ENCODE measurements at places on chromosomes 1 and 21.

- no peak for DNase-seq
Observed at GRCh38 chr1:175133673-175134435, 58.7 kb downstream of the KIAA0040 start.

DNA sequence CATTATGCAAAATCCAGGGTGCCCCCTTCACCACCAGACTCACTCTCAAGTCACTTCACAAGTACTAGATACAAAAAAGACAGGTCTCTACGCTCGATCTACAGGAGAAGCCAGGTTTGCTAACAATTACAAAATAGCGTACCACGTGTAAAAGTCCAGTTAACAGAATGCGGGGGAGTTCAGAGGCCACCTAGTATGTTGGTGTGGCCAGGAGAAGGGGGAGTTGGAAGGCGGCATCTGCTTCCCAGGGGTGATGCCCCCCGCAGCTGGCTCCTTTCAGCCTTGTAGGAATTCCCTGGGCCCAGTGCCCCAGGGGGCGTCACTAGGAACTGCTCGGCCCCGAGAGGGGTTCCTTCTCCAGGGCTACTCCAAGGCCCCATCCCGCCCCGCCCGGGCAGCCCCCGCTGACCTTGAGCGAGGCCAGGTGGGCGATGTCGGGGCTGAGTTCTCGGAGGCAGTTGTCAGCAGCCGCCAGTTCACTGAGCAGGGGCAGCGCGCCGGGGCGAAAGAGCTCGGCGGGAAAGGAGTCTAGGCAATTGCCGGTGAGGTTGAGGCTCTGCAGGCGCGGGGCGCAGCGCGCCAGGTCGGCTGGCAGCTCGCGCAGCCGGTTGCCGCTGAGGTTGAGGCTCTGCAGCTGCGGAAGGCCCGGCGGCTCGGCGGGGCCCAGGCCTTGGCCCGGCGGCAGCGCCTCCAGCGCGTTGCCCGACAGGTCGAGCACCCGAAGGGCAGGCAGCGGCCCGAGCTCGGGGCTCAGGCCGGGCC, 664 bp downstream of the LRRC47 start:
- DNase-seq = peak; percentile 55

- DNase-seq = peak; percentile 29
Observed at GRCh38 chr21:36512971-36513370, 33.0 kb upstream of the CLDN14 start.

DNA sequence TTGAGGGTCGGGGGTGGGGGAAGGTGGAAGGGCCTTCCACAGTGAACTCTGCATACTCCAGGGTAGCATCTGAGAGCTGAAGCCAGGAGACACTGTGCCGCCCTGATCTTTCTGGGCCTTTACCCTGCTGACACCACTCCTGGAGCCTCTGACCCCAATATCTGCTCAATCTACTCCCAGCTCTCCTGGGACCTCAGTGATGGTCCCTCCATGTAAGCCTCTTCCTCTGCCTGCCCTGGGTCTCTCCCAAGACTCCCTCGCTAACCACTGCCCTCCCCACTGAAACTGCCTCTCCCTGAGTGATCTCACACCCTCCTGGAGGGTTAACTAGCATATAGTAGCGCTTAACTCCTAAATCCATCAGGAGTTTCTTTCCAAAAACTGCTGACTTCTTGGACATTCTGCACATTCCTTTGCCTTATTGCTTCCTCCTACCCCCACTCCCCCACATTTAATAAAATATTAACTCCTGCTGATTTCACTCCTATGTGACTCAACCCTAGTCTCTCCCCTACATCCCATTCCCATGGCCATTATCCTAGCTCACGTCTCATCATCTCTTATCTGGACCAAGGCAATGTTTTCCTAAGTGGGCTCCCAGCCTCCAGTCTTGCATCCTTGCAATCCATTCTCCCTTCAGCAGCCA, 145.6 kb downstream of the HMGB4 start:
- DNase-seq = no peak

- no peak for DNase-seq
Observed at GRCh38 chr21:32216293-32216692, 62.6 kb downstream of the MIS18A start.

GRCh38 chr1:156706657-156707416, 1.5 kb upstream of the CRABP2 start:
- peak; percentile 60 for DNase-seq

DNA sequence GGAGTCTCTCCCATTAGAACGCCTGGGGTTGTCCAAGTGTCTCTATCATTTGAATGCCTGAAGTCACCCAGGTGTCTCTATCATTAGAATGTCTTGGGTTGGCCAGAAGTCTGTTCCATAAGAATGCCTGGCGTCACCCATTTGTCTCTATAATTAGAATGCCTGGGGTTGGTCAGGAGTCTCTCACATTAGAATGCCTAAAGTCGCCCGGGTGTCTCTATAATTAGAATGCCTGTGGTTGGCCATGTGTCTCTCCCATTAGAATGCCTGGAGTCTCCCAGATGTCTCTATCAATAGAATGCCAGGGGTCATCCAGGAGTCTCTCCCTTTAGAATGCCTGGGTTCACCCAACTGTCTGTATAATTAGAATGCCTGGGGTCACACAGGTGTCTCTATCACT, 54.5 kb downstream of the RNF187 start:
- DNase-seq = no peak

DNA sequence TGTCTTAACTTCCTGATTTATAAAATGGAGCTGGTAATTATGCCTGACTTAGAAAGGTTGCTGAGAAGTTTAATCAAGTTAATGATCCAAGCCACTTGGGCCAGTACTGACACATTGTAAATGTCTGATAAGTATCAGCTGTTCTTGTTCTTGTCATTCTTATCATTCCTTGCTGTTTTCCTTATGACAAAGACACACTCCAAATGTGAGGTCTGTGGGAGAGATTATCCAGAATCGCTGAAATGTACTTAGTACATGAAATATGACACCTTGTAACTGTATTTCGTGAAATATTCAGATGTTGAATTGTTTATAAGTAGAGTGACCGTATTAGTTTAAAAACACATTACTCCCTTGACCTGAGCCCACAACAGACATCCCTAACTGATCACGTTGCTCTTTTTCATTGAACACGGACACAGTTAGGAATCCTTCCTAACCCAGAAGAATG, 6.1 kb downstream of the AADACL4 start:
- DNase-seq = no peak

- no peak for DNase-seq
Observed at GRCh38 chr1:22250724-22251123, 107.8 kb upstream of the WNT4 start.

GRCh38 chr1:183970516-183971300, 66.8 kb downstream of the COLGALT2 start:
- no peak for DNase-seq

DNA sequence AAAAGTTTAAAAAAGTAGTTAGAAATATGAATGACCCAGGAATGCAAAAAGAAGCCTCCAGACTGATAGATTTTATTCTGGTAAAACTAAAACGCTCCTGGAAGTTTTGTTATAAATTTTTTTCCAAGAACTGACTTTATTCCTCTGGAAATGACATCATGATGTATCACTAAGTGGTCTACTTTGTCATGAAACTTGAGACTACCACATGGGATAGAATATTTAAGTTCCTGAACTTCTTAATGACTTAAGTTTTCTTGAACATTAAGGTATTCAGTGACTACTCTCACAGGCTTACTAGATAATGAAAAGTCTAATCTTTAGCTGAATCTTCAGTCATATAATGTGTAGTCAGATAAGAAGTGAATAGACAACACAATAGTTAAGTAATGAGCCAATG, 842.2 kb downstream of the USP25 start:
- DNase-seq = no peak

DNA sequence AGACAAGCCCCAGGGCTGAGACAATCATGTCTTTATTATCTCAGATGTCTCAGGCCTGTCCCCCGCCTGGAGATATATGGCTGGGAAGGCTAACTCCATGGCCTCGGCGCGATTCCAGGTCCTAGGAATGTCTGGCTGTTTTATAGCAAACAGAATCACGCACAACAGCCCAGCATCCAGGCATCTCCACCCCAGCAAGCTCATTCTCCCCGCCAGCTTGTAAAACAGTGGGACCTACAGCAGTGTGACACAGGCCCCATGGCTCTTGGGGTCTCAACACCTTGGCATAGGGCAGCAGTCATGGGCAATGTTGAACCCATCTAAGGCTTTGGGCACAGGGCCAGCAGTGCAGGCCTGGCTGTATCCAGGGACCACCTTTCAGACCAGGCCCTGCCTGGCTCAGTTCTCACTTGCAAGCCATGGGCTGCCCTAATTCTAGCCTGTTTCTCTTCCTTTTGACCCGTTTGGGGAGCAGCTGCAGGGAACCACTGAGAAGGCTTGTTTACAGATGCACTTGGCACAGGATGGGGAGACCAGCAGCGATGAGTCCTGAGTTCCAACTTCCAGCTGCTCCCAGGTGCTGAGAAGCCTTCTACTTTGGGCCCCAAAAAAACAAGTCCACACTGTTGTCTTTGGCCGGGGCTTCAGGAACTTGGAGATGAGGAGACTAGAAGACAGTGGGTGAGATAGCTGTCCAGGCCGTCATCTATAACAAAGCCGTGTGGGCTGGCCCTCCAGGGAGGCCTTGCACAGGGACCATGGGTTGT, 34.4 kb downstream of the WNT4 start:
- DNase-seq = no peak

GRCh38 chr1:35882586-35882944, 444 bp upstream of the AGO1 start:
- DNase-seq = no peak

DNA sequence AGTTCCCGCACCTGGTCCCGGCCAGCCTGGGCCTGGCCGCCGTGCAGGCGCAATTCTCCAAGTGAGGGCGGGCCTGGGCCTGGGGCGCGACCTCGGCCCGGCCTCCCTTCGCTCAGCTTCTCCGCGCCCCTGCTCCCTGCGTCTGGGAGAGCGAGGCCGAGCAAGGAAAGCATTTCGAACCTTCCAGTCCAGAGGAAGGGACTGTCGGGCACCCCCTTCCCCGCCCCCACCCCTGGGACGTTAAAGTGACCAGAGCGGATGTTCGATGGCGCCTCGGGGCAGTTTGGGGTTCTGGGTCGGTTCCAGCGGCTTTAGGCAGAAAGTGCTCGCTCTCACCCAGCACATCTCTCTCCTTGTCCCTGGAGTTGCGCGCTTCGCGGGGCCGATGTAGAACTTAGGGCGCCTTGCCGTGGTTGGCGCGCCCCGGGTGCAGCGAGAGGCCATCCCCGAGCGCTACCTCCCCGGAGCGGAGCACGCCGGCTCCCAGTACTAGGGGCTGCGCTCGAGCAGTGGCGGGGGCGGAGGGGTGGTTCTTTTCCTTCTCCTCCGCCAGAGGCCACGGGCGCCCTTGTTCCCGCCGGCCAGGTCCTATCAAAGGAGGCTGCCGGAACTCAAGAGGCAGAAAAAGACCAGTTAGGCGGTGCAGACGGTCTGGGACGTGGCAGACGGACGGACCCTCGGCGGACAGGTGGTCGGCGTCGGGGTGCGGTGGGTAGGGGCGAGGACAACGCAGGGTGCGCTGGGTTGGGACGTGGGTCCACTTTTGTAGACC, 1.2 kb downstream of the OLIG1 start:
- DNase-seq = no peak

- DNase-seq = no peak
Observed at GRCh38 chr1:183773482-183774274, 31.2 kb upstream of the RGL1 start.

GRCh38 chr1:27821761-27822315, 8.7 kb upstream of the PPP1R8 start:
- DNase-seq = no peak

DNA sequence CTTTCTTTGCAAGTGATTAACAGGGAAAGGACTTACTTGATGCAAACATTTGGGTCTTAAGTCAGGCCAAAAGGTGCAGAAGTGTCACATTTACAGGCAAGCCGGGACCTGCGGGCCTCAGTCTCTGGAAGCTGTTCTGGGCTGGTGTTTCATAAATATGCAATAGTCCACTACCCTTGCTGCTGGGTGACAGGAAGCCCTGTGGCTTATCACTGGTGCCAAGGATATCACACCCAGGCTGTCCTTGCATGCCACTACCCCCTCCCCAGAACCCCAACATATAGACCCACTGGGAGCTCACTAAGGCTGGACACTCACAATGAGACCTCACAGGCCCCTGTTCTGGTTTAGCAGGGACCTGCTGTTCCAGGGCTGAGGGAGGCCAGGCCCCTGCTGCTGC, 3.4 kb upstream of the LEFTY2 start:
- no peak for DNase-seq

GRCh38 chr1:180217006-180217405, 13.1 kb upstream of the LHX4 start:
- DNase-seq = no peak

DNA sequence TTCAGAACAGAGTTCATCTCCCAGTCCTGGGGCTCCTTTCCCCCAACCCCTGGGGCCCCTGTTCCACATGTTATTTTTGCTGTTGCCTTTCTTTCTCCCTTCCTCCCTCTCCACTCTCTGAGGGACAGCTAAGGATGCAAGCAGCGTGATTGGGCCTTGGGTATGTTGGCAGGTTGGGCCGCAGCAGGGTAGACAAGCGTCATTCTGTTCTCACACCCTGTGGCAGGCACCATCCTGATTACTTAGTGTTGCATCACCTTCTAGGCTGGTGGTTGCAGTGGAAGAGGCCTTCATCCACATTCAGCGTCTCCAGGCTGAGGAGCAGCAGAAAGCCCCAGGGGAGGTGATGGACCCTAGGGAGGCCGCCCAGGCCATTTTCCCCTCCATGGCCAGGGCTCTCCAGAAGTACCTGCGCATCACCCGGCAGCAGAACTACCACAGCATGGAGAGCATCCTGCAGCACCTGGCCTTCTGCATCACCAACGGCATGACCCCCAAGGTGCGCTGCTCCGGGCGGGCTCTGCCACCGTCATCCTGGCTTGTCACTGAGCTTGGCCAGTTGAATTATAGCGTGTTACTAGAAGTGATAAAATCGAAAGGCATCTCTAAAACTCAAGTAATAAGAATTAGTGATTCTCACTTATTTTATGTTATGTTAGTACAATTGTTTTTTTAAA, 43.4 kb downstream of the VANGL1 start:
- DNase-seq = no peak

- no peak for DNase-seq
Observed at GRCh38 chr1:246104927-246105326, 402.2 kb downstream of the SMYD3 start.

DNA sequence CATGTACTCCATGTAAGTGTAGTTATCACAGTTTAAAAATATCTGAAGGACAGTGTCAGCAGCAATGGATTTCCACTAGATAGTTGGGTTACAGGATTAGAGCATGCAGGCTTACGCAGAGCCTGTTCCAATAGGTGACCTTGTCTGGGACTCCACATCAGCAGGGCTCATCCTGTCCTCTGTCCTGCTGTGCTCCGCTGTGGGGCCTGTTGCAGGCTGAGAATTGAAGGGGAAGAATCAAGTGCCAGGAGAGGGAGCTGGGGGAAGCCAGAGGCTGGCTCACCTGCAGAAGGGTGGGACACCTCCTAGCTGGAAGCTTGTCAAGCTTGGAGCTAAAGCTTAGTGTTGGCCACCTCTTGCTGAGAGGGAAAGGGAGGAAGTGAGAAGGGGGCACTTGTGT, 62.8 kb downstream of the XCL2 start:
- no peak for DNase-seq

All from Karpas-422 (cell line).